ENCODE measurements at places on chromosomes 7 and 10.

DNA sequence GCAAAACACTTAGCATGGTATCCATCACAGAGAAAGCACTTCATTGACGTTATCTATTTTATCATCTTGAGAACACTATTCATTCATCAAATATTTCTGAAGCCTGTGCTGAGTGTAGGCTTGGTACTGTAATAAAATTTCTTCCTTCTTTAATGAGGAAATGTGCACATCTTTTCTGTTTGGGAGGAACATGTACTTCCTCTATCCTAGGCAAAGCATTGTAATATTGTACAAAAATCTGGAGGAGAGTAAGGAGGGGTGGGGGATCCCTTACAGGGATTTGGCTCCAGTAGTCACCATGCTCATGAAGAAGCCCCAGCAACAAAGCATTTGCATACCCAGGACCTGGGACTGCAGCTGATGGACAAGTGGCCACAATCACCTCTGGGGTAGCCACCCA lies 39.9 kb upstream of the SORCS3 start:
- no peak for DNase-seq

GRCh38 chr10:114389426-114389825 lies 14.9 kb downstream of the AFAP1L2 start:
- DNase-seq: no peak

DNA sequence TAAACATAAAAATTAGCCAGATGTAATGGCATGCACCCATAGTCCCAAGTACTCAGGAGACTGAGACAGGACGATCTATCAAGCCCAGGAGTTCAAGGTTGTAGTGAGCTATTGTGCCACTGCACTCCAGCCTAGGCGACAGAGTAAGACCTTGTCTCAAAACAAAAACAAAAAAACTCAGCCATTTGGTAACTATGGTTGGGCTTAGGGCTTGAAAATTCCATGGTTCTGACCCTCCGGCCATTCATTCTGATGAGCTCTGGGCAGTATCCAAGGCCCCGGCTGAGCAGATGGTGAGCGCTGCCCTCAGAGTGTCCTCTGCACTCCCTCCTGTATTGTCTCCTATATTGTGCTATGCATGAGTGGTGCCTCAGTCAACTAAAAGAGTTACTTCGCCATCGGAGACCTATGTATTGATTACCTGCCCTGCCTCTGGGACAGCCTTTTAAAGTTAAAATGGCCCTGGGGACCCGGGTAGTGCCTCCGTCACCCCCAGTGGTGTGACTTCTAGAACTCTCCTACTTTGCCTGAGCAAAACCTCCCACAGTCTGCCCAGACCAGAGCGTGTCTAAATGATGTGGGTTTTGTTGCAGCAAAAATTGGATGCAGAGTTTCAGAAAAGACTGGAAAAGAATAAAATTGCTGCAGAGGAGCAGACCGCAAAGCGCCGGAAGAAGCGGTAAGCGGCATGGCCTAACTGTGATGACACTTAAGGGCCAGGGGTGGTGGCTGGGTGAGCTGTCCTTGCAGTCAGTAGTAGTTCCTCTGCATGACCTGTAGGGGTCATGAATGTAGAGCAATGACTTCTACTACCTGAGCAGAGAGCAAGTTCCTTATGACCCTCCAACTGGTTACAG lies 8.1 kb downstream of the PRKRIP1 start:
- peak; percentile 74 for DNase-seq

GRCh38 chr7:1950452-1951158 lies 280.5 kb downstream of the ELFN1 start:
- DNase-seq: no peak

DNA sequence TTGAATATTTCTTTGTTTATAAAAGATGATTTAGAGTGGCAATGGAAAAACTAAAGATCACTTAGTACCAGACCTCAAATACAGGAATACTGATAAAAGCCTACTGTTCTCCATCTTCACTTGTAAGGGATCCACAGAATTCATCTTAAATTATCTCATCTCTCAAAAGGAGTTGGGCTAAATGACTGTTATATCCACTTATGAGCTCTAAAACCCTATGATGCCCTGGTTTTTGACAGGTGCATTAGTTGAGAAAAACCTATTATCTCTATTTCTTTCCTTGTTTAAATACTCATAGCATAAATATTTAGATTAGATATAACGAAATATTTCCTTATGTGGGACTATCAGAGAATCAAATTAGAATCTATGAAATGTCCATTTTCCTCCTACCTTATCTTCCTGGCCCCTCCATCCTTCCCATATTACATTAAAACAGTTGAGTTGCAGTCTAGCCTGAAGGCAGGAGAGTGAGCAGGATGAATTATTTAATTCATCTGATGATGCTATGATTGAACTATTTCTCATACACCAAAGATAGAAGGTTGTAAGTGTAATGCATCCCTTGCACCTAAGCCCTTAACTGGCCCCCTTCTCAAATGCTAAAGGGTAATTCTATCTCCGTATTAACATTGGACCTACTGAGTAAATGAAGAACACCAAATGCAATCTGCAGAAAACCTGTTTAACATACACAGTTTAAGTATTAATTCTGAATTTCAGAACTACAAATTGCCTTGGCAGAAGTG lies 29.7 kb downstream of the PPP3CB start:
- DNase-seq: no peak

DNA sequence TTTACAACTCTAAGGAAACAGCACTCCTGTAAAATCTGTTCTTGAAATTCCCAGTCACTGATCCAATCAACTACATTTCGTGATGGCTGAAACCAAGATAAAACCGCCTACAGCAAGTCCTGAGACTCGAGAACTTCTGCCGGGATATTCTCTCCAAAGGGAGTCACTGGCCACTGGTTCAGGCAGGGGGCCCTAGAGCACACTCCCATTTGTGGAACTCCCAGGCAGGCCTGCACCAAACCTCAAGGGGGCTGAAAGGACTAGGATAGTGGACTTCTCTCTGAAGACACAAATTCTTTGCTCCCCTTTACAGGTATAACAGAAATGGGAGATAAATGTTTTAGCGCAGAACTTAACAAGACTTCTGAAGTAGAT lies 16.3 kb downstream of the CYTH3 start:
- peak; percentile 41 for DNase-seq

DNA sequence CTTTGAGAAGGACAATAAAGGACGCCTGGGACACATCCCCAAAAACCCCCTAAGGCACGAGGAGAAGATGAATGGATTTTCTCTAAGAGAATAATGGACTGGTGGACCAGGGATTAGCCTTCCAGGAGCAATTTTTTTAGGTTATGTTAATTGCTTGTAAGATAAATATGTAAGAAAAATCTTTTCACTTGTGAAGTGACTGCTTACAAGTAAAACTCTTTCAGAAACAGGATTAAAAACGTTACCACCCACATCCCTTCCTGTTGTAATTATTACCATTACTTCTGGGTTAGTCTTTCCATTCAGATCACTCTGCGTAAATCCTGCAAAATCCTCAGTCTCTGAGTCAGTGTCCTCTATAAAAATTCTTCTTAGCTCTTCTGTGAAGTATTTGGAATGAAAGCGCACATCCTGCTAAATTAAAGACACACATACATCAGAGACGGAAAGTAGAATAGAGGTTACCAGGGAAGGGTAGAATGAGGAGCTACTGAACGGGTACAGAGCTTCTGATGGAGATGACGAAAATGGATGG lies 34.3 kb downstream of the CDCA7L start:
- DNase-seq: no peak

DNA sequence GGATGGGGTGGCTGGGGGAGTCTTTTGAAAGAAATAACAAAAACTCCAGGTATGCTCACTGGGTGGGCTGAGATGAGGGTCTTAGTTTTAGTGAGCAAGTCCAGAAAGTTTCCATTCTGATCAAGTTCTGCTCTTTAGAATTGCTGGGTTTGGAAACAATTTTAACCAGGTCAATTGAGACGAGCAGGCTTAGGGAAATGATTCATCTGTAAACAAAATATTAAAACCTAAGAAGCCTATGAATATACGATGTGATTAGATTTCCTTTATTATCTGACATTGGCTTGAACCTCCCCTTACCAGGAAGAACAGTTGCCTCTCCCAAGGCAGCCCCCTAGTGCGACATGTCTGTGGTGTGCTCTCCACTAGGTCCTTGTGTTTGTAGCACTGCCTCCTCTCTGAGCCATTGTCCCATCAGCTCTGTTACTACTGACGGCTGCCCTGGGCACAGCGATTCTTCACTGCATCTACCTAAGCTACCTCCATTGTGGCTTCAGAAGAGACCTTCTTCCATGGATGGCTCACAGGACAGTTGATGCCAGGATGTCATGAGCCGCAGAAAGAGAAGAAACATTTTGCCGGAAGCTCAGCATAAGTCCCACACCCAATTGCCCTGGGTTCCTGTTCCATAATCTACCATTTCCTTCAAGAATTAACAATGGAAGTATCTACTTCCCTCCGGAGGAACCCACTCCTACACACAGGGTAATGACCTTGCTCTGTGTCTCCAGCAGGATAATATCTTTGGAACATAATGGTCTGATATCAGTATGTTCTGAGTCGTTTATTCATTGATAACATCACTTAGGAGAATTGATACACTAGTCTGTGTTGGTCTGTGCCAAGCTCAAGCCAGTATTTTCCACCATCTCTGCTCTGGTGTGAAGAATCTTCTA lies 95.1 kb upstream of the ITGB1 start:
- DNase-seq: no peak

- DNase-seq: no peak
Observed at GRCh38 chr10:72783410-72783833, 91.5 kb downstream of the MCU start.

GRCh38 chr10:3208481-3209406 lies 36.2 kb upstream of the PITRM1 start:
- DNase-seq: no peak

DNA sequence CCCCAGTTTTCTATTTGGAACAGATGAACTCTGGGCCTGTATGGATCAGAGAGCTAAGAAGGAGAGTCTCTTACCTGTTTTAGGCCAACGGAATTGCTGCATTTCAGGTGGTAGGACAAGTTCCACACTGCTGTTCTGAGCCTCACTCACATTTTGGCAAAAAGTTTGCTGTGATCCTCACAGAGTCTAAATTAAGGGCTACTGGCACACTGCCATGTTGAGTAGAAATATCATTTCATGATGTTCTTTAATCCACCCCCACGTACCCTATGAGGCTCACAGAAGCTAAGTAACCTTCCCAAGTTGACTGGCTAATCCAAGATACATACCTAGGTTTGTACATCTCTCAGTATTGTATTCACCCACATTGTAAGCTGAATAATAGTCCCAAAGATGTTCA lies 447.2 kb downstream of the INHBA start:
- DNase-seq: no peak

DNA sequence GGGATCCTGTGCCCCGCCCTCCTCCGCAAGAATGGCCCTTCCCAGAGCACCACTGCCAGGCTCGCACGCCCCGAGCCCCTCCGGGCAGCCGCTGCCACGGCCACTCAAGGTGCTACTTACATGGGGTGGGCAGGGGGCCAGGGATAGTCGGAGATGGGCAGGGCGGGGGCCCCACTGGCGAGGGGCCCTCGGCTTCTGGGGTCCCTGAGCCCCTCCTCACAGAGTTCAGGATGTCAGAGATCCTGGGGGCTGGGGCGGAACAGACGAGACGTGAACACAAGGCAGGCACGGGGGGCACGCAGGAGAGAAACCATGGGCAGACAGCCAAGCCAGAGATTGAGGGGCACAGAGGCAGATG lies 25.6 kb downstream of the YKT6 start:
- DNase-seq: no peak

DNA sequence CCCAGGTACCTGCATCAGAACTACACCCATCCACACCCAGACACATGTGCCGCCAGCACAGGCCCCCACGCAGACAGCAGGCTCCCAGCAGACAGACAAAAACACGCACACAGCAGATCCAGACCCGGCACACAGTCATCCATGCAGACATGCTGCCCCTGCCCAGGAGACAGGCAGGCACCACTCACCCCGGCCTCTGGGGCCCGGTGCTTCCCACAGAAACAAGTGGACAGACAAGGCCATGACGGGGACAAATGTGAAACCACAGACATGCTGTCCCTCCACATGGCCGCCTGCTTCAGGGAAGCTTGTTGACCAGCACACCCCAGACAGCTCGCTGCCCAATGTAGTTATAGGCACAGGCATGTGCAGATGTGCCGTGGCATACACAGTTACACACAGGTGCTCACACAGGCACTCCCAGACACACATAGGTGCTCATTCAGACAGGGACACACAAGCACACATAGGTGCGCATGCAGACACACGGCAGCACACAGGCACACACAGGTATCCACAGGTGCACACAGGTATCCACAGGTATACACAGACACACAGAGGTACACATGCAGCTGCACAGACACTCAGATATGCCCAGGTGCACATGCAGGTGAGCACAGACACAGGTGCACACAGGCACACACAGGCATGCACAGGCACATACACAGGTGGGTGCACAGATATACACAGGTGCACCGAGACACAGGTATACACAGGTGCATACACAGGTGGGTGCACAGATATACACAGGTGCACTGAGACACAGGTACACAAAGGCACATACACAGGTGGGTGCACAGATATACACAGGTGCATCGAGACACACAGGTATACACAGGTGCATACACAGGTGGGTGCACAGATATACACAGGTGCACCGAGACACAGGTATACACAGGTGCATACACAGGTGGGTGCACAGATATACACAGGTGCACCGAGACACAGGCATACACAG lies 10.5 kb upstream of the SCART1 start:
- DNase-seq: no peak

- DNase-seq: peak; percentile 2
Observed at GRCh38 chr7:140219672-140220524, 43.1 kb upstream of the KDM7A start.

DNA sequence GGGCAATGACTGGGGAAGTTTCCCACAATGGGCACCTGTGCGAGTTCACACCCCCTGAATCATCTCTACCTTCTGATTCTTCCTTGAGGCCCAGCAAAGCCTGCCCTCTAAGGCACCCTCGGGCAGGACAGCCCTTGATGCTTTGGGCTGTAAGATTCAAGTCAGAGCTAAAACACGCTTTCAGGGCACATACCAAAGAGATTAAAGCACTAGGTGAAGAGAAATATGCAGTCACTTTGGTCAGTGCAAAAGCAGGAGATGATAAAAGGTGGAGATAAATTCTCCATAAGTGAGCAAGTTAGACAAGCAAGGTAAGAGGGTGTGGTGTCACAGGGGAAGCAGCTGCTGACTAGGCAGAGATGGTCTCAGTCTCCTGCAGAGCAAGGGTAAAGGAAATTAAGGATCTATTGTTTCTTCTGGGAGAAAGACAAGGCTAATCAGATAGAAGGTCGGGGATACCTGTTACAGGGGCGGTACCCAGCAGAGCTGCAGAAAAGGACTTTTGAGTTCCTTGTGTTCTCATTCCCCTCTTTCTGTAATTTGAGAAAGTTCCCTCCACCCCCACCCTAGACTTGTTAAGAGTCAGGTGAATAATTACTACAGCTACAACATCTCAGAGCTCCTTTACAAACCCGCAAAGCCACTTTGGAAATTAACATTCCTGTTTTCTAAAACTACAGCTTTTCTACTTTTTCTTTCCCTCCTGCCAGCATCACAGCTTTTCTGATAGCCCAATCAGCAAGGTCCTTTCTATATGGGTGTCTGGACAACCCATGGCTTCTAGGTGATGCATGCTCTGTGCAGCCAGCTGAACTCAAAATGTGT lies 26.4 kb downstream of the PDLIM1 start:
- DNase-seq: peak; percentile 68
